ENCODE measurements at places on chromosomes 11 and 22.
A peak's percentile ranks its signal among the peaks of the same experiment; 100 is the strongest.

DNA sequence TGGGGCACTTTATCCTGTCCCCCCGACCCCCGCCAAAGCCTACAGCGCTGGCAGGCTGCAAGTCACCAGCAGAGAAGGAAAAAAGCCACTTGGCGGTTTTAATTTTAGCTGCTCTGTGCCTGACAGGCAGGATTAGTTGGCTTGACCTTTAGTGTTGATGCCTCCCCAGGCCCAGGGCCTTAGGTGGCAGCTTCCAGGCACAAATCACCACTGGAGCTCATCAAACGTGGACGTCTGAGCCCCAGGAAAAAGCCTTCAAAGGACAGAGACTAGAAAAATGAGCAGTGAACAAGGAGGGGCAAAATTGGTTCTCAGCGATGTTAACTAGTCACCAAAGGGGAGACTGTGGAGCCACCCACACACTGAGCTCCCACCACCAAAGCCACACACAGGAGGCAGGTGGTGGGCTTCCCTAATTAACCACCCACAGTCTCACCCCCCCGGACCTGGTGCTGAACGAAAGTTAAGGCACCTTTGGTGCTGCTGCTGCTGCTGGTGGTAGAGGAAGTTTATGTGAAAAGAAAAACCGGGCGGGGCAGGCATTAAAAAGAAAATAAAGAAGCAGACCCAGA lies 4.4 kb upstream of the PYGM start:
- DNase-seq, result no peak

GRCh38 chr22:17172029-17172833 lies 13.2 kb upstream of the HDHD5 start:
- no peak for DNase-seq

DNA sequence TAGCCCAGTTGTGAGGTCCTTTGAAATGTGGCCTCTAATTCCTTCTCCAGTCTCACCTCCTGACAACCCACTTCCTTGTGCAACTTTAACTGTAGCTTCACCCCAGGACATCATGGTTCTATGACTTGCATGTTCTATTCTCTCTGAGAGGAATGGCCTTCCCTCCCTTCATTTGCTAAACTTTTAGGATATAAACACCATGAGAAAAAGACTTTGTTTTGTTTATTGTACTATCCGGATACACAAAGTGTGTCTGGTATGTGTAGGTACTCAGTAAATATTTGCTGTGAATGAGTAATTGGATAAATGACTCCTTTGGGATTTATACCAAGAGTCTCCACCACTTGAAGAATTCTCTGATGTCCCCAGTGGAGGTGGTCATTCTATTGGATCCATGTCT lies 547.6 kb downstream of the INSC start:
- no peak for DNase-seq

DNA sequence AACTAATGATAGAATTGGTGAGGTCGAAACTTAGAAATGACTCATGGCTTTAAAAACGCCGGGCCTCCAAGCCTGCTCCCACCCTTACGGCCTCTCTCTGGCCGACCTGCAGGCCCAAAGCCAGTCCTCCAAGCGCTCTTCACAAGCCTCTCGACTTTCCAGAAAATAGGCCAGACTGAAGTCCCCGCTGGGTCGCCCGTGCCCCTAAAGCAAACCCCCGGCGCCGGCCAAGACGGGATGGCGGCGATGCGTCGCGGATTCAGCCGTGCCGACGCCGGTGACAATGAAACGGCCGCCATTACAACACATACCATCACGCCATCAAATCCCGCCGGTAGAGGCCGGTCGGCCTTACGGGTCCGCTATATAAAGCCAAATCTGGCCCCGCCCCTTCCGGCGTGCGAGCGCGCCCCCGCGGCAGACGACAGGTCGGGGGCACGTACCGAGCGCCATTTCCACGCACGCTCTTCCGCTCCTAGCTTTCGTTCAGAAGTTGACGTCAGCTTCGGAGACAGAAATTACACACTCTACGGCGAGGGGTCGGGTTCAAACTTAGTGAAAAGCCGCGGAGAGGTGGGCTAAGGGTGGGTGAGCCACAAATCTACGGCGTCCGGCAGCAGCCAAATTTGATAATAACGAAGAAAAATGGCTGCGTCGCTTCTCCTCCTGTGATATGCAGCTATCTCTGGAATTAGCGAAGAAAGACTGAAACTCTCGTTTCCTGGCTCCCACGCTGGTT lies at the start of gene RPL3:
TSS of gene RPL3 (minus strand) at position 340 of the 739 bp plus-strand sequence. CDS start at position 314, 26 bp downstream.
- DNase-seq, result peak; percentile 87

GRCh38 chr22:42380769-42381551 lies 51.2 kb downstream of the NFAM1 start:
- no peak for DNase-seq

DNA sequence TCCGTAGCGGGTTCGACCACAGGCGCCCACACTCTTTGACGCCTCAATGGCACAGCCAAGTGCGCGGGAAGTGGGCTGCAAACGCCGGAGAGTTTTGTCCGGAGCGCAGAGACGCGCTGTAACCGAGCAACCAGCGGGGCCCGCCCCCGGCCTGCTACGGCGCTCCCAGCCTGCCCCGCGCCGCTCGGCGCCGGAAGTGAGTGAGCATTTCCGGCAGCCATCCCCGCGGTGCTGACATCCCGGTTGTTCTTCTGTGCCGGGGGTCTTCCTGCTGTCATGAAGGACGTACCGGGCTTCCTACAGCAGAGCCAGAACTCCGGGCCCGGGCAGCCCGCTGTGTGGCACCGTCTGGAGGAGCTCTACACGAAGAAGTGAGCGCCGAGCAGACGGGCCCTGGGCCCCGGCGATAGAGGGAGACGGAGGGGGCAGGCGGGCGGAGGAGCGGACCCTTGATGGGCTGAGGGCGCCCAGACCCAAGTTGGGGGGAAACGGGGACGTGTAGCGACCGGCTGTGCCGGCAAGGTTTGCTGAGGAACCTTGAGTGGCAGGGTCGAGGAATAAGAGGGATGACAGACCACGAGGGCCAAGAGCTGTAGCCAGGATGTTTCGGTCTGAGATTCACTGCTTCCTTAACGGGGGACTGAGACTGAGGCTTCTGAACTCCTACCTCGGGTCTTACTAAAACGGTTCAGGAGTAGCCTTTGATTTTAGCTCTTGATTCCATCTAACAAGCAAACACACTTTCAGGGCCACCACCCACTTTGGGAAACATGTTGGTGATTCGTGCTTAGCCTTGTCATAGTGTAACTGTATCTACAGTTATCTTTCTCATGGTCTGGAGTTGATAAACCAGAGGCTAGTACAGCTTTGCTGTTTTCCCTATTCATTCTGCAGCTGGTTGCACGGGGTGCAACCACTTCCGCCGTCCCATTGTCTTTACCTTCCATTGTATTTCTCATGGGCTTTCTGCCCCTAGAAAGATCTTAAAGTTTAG lies at the start of gene PSMD13:
TSS of gene PSMD13 (plus strand) at position 203 of the 994 bp plus-strand sequence. CDS start at position 277, 74 bp downstream.
- DNase-seq, result peak; percentile 34

DNA sequence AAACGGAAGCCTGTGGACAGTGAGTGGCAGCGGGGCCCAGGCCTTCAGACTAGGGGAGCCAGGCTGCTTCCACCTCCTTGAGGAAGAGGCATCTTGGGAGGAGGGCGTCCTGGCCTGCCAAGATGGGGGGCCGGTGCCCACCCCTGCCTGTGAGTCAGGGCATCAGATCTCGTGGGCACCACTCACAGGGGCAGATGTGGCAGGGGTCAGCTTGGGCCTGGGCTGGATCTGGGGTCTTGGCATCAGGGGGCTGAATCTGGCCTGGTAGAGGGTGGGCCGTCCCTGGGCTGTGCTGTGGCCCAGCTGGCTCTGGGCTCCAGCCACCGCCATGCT lies 24.1 kb upstream of the TH start:
- no peak for DNase-seq

DNA sequence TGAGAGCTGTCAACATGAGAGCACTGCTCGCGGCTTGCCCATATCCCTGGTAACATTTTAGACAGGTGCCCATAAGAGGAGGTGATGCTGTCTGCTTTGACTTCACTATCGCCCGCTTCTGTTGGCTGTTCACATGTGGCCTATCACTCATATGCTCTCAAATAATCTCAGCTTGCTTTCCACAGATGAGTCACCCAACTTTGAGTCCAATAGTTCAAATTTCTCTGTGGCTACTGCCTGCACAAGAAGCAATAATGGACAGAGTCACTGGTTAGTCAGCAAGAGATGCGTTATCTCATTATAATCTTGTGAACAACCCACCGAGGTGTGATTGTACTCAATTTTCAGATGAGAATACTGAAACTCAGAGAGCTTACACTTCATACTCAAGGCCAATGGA lies 1714.1 kb downstream of the LRRC4C start:
- no peak for DNase-seq

DNA sequence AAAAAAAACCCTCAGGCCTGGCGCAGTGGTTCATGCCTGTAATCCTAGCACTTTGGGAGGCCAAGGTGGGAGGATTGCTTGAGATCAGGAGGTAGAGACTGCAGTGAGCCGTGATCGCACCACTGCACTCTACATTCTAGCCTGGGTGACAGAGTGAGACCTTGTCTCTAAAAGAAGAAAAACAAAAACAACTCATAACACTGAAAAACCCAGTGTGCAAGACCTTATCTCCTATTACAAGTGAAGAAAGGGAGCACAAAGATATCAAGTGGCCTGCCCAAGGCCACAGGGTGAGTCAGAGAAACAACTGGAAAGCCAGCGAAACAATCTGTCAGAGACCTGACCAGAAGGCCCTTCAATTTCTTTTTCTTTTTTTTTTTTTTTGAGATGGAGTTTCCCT lies 2.5 kb downstream of the TXN2 start:
- DNase-seq, result no peak

DNA sequence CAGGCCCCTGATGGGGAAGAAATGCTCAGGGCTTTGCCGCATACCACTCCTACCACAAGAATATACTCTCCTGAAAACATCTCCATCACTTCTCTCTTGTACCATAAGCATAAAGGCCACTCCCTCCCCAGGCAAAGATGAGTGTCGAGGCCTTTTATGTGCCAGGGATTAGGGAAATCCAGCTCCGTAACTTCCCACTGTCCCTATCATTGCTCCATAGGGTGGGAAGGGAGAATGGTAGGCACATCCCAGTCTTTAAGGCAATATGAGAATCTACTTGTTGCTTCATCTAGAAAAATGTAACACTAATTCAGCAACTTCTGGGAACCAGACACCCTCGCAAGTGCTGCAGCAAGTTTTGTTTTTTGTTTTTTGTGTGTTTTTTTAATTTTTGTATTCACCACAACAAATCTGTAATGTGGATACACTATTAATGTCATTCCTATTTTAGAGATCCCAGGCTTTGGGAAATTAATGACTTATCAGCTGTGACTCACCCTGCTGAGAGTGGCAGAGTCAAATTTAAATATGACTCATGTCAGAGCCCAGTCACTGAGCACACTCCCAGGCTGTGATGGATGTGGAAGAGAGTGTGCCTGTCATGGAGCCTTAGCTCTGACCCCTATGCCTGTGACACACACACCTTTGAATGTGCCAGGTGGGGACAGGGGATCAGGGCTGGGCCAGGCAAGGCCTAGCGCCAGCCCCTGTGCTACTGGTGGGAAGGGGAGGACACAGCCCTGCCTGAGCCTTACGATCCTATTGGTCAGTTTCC lies 23.4 kb downstream of the PANX1 start:
- DNase-seq, result no peak

DNA sequence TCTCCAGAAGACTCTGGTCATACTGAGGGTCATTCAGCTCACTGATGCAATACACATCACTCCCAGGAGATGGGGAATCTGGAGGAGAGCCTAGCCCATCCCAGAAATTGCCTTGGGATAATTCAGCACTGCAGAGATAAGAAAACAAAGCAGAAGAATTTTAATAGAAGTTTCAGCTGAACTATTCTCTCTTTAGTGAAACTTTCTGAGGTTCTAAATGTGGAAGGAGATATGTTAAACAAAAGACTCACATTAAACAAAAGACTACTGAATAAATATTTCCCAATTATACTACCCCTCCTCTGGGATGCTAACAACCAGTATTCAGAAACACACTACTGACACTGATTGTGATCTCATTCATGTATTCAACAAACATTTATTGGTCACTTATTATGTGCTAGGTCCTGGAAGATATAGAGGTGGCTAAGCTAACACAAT lies 47.8 kb downstream of the C2CD3 start:
- no peak for DNase-seq

DNA sequence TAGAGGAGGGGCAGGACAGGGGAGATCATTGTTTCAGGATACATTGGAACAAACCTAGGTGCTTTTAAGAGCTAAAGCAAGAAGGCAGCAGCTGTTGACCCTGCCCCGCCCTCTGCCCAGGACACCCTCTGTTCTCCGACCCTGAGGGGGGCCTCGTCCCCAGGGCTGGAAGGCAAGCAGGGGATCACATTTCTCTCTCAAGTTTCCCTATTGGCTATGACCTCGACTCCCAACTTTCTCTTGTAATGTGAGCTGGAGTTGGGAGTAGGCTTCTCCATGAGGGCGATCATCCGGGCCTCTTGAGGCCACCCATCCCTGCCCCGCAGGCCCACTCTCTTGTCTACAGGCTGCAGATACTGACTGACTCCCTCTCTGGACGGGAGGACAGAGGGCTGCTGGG lies 37.7 kb downstream of the DSCAML1 start:
- no peak for DNase-seq

DNA sequence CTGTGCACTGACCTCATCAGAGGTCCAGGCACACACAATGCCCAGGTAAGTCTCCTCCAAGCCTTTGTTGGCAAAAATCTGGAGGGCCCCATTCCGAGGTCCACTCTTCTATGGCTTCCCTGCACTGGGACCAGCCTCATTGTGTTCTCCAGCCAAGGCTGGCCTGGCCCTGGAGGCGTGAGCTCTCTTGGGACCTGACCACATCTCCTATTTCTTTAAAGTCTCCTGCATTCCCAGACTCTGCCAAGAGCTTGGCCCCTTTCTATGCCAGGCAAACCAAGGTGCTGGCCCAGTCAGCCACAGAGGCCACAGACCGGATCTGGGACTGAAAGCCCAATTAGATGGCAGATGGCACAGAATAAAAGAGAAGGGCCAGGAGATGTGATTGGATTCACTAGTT lies 55.1 kb downstream of the C11orf58 start:
- DNase-seq, result no peak

DNA sequence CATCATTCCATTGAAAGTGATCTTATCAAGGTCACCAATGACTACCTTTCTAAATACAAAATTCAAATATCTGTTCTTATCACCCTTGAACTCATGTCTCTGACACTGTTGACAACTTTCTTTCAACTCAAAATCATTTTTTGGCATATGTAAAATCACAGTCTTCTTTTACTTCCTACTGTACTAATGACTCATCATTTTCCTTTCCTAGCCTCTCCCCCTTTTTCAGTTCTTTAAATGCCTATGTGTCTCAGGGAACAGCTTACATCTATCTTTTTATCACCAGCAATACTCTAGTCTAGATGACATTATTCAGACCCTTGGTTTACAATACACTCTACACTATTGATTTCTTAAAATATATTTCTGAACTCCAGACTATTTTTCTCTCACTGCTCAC lies 2220.7 kb upstream of the RAG2 start:
- no peak for DNase-seq

GRCh38 chr11:116512841-116513240 lies 259.9 kb downstream of the BUD13 start:
- no peak for DNase-seq

- no peak for DNase-seq
Measured at GRCh38 chr22:44127356-44127755, 53.4 kb upstream of the PARVG start.

All from esophagus squamous epithelium (tissue), 5 donors.